AG10803 (cell line): ENCODE measurements at places on chromosomes 13 and 19.

DNA sequence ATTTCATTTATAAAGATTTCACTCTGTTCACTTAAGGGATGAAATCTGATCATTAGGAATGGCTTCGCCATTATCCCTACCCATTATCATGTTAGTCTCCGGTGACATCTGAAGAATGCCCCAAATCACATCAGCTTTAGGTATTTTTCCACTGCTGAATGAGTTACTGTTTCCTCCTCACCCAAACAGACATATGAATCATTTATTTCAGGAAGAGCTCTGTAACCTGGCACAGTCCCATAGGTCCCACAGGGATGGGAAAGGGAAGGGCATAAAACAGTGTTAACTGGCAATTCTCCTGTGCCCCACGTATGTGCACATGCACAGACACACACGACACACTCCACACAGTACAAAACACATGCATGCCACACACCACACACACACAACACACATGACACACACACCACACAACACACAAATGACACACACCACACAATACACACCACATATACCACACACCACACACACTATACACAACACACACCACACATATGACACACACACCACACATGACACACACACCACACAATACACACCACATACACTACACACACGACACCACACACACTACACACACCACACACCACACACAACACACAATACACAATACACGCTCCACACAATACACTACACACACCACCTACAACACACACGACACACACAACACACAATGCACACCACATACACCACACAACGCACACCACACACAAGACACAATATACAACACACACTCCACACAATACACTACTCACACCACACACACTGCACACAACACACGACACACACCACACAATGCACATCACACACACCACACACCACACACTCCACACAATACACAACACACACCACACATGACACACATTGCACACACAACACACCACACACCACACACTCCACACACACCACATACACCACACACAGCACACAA, 15.4 kb downstream of the TMEM255B start:
- DNase-seq, result peak; percentile 39

DNA sequence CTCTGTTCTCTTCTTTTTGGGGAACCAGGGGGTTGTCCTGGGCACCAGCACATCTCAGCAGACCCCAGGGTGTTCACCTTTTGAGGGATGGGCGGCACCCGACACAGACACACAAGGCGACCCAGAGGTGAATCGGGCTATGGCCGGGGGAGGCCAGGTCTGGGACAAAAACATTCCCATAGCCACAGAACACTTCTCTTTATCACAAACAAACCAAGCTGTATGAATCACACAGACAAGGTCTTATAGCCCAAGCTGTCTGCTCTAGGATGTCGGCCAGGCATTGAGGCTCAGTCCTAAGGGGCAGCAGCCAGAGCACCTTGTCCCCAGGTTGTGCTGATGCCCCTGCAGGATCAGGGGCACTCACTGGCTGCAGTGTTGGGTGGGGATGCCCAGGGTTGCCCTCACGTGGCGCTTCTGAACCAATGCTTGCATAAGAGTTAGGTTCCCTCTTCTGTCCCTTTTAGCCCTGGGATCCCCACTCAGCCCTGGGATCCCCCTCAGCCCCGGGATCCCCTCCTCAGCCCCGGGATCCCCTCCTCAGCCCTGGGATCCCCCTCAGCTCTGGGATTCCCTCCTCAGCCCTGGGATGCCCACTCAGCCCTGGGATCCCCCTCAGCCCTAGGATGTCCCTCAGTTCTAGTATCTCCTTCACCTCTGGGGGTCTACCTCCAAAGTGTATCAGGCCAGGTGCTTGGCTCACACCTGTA, 26.9 kb downstream of the MAU2 start:
- DNase-seq, result no peak

GRCh38 chr19:55246462-55247451, 12.1 kb downstream of the PPP6R1 start:
- no peak for DNase-seq

GRCh38 chr13:94153586-94153985, 325.9 kb downstream of the DCT start:
- no peak for DNase-seq

DNA sequence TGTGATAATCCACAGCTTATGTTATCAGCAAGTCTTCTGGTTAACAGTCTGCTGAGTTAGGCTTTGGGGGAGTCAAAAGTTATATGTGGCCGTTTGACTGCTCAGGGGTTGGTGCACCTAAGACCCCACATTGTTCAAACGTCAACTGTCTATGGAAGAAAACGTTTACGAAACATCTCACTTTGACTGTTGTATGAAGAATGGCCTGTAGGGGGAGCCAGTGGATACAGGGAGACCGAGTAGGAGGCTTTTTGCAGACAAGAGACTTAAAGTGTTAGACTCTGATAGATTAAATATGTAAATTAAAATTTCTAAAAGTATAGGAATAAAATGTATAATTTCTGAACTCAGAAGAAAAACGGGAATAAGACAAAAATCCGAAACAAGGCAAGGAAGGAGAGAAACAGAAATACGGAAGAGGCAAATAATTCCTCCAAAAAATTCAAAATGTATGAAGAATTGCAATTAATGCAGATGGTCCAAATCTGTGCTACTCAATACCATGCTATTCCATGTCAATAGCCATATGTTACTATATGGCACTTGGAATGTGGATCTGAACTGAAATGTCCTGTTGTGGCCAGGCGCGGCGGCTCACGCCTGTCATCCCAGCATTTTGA, 37.8 kb downstream of the TNFSF14 start:
- peak; percentile 69 for DNase-seq

GRCh38 chr19:8393871-8394250, 3.7 kb downstream of the RAB11B start:
- DNase-seq, result no peak

GRCh38 chr19:54792814-54793213, 10.6 kb upstream of the KIR2DL4 start:
- DNase-seq, result no peak

DNA sequence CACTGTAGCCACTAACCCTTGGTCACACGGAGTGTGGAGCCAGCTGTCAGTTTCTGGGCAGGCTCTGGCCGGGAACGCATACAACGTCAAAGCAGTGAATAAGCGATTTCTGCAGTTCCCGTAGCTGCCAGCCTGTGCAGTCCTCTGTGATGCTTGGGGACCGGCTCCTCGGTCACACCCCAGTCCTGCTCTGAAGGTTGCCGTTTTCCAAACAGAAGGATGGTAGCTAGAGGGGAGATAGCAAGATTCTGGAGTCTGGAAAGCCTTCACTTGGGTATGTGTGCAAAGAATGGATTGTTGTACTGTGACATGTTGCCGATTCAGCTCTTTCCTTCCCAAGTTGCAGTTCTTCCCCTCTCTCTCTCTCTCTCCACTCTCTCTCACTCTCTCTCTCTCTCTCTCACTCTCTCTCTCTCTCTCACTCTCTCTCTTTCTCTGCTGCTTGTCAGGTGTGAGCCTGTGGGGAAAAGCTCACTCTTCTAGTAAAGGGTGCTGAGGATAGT, 38.7 kb upstream of the C1QTNF9 start:
- peak; percentile 48 for DNase-seq

DNA sequence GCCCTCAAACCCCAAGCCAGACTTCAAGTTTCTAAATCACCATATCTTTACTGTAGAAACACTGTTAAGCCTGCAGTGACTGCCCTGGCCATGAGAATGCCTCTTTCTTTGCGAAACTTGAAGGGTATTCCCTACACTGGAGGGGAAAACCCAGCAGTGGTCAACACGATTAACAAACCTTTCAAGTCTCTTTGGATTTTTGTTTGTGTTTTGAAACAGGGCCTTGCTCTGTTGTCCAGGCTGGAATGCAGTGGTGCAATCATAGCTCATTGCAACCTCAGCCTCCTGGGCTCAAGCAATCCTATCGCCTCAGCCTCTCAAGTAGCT, 17.4 kb upstream of the POMP start:
- DNase-seq, result peak; percentile 51

GRCh38 chr13:51731759-51732158, 72.2 kb downstream of the DHRS12 start:
- DNase-seq, result peak; percentile 86

GRCh38 chr19:556611-557382, 12.9 kb downstream of the GZMM start:
- no peak for DNase-seq

DNA sequence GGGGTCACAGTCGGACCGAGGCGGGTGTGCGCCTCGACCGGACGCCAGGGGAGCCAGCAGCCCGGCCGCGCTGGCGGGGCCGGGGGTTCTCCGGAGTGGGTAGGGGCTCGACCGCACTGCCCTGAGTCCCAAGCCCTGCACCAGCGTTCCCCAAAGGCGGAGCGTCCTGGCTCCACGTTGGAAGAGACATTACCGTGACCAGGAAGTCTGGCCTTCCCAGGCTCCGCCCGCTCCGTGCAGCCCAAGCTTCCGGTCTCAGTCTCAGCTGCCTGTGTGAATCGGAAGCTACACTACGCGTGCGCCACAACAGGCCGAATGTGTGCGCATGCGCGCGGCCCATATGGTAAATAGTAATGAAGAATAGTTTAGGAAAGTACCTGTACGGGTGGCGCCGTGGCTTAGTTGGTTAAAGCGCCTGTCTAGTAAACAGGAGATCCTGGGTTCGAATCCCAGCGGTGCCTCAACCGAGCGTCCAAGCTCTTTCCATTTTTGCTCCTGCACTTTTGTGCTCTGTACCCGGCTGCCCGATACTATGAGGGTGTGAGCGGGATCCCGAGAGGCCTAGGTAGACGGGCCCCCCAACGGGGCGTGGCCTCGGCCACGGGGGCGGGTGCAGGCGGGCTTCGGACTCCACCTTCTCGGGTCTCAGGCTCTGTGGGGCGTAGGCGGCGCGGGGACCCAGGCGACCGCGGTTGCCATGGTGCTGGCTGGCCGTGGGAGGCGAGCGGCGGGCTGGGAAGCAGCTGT, 17.3 kb upstream of the LRP3 start:
- peak; percentile 99 for DNase-seq

DNA sequence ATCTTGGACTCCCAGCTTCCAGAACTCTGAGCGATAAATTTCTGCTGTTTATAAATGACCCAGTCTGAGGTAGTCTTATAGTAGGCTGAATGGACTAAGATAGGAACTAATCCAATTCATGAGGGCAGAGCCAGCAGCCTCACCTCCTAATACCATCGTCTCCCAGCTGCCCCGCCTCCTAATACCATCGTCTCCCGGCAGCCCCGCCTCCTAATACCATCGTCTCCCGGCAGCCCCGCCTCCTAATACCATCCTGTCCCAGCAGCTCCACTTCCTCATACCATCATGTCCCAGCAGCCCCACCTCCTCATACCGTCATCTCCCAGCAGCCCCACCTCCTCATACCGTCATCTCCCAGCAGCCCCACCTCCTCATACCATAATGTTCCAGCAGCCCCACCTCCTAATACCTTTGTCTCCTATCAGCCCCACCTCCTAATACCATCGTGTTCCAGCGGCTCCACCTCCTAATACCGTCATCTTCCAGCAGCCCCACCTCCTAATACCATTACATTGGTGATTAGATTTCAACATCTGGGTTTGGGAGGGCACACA, 2.4 kb upstream of the ARGLU1 start:
- peak; percentile 56 for DNase-seq

DNA sequence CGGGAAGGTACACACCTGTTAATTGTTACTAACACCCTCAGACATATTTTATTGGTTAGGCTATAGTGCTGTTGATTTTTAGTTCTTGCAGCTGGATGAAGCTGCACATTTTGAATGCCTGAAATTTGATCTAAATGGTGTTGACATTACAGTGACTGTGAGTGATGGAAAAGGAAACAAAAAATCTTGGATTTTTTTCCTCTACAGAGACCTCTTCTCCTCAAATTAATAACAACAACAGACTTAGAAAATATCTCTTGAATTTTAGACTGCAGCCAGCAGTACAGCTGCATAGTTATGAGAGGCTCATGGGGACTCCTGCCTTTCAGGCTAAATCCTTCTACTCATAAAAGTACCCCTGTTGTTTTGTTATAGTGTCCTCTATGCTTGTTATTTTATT, 500.5 kb upstream of the SPRY2 start:
- no peak for DNase-seq

- no peak for DNase-seq
These were observed 81.7 kb downstream of the LRRC63 start for GRCh38 chr13:46293436-46293835.

DNA sequence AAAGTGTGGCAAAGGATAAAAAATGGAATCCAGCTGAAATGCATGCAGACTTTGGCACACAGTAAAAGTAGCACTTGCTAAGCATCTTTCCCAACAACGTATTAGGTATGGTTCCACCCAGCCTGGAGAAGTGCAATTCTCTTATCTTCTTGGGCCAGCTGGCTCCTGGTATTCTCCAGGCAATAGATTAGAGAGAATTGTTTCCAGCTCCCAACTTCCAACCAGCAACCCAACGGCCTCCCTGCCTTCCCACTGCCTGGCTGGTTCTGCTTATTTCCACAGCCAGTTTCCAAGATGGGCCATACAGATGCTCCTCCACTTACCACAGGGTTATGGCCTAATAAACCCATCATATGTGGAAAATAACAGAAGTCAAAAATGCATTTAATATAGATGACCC, 133.4 kb downstream of the OXGR1 start:
- DNase-seq, result no peak

- no peak for DNase-seq
These were observed 12.4 kb downstream of the JAK3 start for GRCh38 chr19:17835182-17836006.
